ENCODE measurements at places on chromosomes 1 and 21.
A peak's percentile ranks its signal among the peaks of the same experiment; 100 is the strongest.

DNA sequence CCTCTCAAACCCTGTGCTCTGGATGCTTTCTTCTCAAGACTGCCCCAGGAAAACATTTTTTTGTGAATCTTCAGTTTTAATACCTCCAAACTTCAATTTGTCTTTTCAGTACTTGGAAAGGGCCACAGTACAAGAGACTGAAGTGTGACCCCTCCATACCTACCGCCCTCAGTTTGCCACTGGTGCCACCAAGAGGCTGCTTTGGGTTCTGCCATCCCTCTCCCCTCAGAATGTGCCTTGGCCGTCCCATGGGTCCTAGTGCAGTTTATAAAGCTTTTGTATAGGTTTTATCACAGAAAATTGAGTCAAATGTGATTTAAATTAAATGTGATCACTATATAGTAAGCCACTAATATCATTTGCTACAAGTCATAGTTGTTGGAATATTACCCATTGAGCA, 60.8 kb upstream of the PGD start:
- DNase-seq, result no peak

DNA sequence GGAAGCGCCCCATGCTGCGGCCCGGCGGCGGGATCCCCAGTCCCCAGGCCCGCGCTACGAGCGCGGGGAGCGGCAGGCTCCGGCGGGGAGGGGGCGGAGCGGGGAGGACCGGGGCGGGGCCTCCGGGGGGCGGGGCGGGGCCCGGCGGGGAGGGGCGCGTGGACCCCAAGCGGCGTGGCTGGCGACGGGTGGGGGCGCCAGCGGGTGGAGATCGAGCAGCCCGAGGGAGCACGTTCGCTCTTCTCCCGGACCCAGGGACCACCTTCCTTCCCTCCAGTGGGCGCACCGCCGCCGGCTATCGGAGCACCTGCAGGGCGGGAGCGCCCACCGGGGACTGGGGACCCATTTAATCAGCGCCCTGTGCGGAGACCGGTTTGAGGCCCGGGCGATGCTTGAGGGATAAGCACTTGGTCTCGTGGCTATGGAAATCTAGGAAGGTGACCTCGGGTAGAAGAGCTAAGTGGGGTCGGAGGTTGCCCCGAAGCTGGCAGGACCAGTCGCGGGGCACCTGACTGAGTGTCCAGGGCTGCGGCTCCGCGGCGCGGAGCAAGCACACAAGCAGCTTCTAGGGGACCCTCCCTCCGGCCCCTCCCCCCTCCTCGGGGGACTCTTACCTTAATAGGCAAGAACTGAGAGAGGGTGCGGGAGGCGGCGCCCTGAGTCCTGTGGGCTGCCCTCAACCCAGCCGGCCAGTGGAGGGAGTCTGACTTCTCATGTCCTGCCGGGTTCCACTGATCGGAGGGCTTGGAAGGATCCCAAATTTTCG, at the start of gene TSPAN2:
Gene TSPAN2 (minus strand): TSS at position 84 of the 766 bp plus-strand sequence. CDS start 71 bp downstream, at position 13.
- peak; percentile 63 for DNase-seq

DNA sequence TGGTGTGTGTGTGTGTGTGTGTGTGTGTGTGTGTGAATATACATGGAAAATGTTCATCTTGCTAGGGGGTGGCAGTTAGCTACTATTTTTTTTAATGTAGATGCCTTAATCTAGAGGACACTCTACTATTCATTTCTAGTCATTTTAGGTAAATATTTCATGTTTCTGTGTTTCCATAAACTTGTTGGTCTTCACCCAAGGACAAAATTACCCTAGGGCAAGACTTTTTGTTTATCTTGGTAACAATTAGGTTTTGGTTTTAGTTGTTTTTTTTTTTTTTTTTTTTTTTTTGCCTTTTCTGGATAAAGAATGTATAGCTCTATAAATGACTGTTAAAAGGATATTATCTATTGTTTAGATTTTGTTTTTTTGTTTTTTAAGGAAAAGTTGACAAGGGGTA, 32.2 kb downstream of the CLEC20A start:
- DNase-seq, result no peak

DNA sequence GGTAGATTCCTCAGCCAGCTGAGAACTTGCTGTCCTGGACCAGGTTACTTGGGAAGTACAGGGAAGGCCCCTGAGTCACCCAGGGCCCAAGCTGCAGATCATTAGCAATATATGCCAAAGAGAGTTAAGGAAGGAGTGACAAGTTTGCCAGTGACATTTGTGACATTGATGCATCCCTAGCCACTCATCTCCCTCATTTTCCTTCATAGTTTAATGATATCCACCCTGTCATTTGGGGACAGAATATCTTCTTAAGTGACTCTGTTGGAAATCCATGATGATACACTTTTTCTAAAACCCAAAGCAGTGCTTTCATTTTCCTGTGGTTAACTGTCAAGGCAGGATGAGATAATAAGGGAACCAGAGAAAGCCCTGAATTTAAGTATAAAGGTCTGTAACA, 3.2 kb downstream of the TNN start:
- no peak for DNase-seq

DNA sequence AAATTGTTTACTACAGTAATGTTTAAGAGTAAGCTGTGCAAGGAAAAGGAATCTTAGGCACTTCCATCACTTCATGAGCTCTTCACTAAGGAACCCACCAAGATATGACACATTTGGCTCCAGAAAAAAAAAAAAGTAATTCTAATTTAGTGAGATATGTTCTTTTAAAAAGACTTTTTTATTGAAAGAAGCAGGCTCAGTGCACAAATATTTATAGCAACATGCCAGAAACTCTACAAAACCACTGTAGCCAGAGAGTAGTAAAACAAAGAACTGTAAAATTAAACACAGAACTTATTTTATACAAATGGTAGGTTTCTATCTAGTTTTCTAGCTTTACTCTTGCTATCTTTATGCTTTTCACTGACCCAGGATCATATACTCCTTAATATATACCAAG, 434.6 kb upstream of the ADGRL2 start:
- no peak for DNase-seq

GRCh38 chr1:220356981-220357850, 85.0 kb upstream of the RAB3GAP2 start:
- no peak for DNase-seq

GRCh38 chr1:60402816-60403215, 329.2 kb upstream of the C1orf87 start:
- DNase-seq, result no peak

GRCh38 chr1:245790441-245790840, 635.7 kb downstream of the KIF26B start:
- no peak for DNase-seq

GRCh38 chr1:177170756-177171535, at the start of gene BRINP2:
TSS of gene BRINP2 (plus strand) at chr1:177170958. CDS start at chr1:177229877, 58,919 bp downstream.
- DNase-seq, result no peak

GRCh38 chr1:221565711-221566110, 176.2 kb downstream of the DUSP10 start:
- DNase-seq, result no peak

DNA sequence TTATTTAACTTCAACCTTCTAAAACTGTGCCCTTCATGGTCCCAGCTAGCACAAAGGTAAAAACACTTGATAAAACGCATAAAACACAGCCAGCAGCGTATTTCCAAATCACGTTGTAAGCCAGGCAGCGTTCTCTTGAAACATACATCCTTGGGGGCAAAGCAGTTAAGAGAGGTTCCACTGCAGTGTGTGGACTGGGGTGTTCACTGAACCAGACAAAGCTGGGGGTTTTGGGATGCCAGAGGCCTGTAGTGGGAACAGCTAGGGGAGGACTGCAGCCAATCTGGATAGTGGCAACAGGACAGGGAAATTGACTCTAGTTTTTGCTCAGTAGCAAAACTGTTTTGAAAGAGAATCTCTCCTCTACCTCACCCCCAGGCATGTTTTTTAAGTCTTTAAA, 21.5 kb upstream of the ATP5PO start:
- DNase-seq, result no peak

DNA sequence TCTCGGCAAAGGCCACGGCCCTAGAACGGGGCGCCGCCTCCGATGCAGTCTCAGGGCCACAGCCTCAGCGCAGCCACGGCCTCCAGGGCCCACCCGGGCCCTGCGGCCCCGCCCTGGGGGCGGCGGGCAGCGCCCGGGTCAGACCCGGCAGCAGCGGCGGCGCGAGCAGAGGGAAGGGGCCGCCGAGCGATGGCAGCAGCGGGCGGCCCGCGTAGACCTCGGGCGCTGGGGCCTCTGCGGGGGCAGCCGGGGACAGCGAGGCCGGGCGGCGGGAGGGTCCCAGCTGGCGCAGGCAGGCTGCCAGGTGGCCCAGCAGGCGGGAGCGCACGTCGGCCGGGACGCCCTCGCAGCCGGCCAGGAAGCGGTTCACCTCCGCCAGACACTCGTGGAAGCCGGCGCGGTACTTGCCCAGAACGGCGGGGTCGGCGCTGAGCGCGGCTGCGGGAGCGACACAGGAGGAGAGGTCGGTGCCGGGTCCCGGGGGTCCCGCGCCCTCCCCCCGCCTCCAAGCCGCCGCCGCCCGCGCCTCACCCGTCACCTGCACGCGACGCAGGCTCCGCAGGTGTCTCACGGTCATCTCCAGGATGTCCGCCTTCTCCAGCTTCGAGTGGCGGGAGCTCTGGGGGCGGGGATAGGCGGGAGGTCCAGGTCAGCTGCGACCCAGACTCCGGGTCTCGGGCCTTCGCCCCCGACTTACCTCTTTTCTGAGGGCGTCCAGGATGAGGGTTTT, 737 bp downstream of the HES4 start:
- DNase-seq, result no peak

GRCh38 chr1:206608108-206608698, 4.1 kb downstream of the EIF2D start:
- DNase-seq, result no peak

GRCh38 chr1:203765029-203765837, at the start of gene LAX1:
TSS of gene LAX1 (plus strand) at chr1:203765183. CDS start at chr1:203765566, 383 bp downstream.
- DNase-seq, result no peak
